ENCODE measurements at places on chromosomes 3 and 15.

DNA sequence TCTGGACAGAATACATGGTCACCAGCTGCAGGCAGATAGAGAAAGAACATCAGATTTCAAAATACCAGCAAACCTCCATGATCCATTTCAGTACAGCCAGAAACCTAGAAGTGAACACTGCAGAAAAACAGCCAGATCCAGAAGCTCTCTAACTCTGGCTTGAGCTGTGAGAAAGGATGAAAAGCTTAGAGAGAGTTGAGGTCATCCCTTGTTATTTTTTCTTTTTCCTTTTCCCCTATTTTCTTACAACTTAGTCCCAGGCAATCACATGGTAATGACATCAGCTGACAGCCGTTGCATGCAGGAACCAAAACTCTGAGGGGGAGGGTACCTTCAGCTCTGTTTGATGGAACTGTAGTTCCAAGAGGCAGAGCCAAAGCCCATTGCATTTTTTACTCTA, 113.2 kb downstream of the TCF12 start:
- DNase-seq, result no peak

GRCh38 chr15:93476491-93477177, 387.6 kb upstream of the RGMA start:
- no peak for DNase-seq

DNA sequence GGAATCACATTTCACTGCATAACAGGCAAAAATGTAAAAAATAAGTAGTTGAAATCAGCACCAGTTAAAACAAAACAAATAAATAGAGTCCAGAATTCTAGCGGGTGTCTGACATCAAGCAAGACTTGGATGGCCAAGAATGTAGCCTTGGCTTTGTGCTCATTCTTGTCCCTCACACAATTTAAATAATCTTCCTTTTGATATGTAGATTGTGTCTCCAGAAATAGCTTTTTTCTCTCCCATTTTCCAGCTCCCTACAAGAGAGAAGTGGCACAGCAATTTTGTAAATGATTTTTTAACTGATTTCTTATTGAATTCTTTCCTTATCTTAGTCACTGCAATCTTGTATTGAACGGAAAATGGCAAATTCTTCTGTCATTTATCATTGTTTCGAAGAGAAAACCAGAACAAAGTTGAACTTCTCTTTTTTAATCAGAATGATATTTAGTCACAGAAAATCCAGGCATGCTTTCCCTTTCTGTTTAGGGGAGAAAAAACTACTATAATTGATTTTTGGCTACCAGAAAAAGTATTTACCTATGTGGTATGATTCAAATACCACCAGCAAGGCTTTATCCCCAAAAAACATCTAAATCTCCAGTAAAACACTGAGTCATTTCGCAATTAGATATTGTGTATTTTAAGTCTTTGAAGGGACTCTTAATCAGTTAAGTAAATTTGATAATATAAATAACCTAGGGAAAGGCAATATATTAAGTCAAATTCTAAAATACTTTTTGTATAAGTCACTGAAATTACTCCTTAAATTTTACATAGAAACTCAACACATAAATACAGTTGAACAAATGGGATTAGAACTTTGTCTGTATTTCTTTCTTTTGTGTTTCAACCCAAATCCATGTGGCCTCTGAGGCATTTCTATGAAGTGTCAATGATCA, 481.7 kb downstream of the GBE1 start:
- no peak for DNase-seq

- peak; percentile 53 for DNase-seq
Observed at GRCh38 chr3:192467230-192468140, 259.9 kb downstream of the FGF12 start.

GRCh38 chr15:99202176-99202552, 47.2 kb downstream of the TTC23 start:
- DNase-seq, result no peak

DNA sequence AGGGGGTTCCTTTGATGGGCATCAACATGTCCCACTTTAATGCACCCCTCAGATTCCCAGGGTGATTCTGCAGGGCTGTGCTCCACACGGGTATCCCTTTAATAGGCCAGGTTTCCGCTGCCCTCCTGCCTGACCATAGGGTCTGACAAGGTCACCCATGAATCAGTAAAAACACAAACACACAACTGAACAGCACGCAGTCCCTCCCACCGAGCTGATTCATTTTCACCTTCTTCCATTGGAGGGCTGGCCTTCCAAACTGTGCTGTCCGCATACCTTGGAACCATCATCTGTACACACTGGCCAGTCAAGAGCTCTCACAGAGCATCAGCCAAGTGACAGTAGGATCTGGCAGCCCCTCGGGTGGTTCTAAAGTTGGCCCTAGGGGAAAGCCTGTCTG, 93.7 kb downstream of the FBLN2 start:
- DNase-seq, result no peak
